Stimulated activated CD8-positive, alpha-beta memory T cell treated with anti-CD3 and anti-CD28 coated beads, Interleukin-4, amount 100 ng/mL, for 1 hour (primary cell): ENCODE measurements at places on chromosomes 5 and 9.

DNA sequence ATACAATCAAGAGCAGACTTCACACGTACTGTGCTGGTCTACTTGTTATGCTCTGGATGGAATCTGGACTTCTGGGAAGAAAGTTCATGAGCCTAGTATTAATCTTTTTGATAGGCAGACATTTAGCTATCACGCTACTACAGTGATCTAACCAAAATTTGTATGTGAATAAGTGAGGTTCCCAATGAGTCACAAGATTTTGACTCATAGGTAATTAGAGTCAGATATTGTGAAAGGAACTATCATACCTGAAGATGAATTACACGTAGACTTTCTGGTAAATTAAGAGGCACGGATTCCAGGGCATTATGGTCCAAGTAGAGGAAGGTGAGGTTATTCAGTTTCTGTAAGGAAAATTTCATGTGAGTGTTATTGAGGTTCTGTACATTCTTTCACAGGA, 18.4 kb downstream of the OGN start:
- no peak for DNase-seq

DNA sequence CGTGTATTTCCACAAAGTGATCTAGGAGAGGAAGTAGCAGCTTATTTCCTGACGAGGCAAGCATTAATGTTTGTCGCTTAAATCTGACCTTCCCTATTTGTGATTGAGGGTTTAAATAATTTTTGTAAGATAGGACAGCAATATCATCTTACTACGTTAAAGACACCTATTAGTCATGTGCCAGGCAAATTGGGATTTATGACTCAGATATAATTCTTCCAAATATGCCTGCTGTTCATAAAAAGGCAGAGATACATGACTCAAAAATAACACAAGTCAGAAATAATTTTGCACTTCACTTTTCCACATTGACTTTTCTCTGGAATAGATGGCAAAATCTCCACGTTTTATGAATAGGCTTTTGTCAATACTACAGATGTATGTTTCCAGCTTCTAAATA, 43.0 kb upstream of the CDH12 start:
- no peak for DNase-seq

GRCh38 chr5:146924132-146924531, 45.6 kb upstream of the PPP2R2B start:
- DNase-seq, result no peak

DNA sequence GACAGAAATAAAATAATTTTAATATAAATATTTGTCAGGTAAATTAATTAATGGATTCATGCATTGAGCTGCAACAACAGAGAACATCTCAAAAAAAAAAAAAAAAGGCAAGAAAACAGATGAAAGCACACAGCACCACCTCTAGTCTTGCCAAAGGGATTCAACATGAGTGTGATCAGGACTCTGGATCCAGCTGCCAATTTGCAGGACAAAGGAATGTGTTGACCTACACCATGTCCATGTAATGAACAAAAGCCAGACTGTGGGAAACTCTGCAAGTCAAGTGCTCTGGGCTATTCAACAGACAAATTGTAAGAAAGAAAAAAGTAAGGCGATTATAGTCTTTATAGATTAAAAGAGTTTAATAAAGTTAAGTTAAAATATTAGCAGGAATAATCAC, 769.3 kb downstream of the TLR4 start:
- no peak for DNase-seq

DNA sequence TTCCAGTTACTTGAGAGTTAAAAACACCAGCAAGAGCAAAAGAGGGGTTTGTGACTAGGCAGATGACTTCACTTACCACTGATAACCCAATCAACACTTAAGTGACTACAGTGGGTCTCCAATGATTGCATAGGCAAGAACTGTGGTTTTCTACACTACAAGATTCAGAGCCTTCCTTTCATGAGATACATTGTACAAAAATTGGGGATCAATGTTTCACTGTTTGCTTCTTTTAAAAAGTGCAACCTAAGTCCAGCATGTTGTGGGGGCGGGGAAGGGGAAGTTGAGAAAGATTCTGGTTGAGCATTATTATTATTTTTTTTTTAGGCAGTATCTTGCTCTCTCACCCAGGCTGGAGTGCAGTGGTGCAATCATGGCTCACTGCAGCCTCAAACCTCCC, 3.6 kb downstream of the IQGAP2 start:
- no peak for DNase-seq

- no peak for DNase-seq
These were observed 3.1 kb downstream of the LCNL1 start for GRCh38 chr9:136985853-136986252.

DNA sequence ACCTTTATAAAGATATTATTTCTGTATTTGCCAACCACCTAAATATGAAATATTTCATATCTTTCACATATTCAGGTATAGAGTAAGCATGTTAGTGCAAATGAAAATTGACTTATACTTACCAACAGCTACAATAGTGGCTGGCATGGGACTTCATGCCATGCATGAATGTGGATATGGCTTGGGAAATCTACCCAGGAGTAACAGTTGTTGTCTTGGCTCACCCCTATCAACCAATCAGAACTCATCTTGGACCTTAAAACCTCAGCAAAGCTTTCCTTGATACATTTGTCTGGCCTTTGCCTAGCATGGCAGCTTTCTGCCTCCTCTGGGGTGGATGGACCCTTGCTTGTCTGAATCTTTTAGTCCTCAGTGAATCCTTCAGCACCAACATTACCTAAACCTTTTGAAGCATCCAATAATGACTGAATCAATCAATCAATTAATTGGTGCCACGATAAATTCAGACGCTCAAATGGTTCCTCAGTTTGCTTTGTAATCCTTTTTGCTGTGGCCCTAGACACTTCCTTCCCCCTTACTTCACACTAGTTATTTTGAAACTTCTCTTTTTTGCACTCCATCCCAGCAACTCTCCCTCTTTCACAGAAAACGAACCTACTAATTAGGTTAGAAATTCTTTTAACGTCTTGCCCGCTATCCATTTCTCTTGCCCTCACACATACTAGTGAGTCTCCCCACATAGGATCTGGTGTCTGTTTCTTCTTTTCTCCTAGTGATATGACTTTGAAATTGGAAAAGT, 132.3 kb upstream of the ZNF608 start:
- DNase-seq, result no peak

DNA sequence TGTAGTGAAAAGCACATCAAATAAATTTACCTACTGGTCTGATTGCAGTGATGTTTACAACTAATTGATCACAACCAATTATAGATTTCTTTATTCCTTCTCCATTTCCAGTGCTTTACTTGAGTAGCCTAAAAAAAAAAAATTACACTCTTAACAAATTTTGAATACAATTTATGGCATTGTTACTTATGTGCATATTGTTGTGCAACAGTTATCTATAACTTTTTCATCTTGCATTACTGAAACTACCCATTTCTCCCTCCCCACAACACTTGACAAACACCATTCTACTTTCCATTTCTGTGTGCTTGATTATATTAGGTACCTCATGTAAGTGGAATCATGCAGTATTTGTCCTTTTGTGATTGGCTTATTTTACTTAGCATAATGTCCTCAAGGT, 12.3 kb downstream of the RMI1 start:
- DNase-seq, result no peak

DNA sequence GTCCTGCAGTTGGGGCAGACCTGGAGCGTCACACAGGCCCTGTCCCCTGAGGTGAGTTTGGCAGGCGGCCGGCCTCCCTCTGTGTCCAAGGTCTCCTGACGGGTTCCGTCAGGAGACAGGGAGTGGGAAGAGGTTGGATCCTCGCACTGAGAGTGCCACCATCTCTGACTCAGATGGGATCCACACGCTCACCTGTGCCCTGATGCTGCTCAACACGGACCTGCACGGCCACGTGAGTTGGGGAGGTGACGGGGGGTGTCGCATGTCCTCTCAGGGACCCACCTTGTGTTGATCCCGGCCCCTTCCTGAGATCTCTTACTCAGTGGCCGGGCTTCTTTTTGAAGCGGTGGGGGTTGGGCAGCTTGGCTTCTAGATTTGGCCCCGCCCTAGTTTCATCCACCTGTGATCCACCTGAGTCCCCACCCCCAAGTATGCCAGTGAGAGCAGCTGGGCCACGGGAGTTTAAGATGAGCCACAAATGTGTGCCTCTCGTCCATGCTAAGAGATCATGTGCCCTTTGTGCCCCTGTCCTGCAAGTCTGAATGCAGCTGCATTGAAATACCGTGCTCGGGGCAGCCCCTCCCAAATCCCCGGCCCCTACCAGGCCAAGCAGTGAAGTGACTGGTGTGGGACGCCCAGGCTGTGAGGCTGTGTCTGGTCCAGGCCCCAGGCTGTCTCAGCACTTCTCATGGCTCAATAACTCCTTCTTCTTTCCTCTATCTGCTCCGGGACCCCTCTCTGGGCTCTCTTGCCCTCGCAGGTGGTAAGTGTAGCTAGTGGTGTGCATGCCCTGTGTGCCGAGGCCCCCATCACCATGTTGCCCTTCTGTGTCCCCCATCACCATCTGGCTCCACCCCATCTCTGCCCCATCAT, 27.2 kb downstream of the PSD2 start:
- no peak for DNase-seq

DNA sequence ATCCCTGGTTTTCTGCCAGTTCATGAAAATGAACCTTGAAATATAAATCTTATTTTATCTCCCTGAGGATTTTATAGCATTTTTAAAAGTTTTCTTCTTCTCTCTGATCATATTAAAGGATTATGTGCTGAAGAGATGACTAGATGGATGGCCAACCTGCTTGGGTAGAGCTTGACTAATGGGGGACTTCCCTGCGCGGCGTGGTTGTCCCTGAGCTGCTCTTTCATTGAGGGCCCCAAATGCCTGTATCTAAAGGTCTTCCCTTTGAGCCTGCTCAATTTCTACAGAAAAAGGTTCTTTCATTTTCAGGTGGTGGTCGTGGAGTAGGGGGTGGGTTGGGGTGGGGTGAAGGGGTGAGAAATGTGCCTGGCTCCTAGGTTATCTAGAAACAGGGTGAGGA, 20.5 kb upstream of the CDKN2AIPNL start:
- DNase-seq, result no peak

DNA sequence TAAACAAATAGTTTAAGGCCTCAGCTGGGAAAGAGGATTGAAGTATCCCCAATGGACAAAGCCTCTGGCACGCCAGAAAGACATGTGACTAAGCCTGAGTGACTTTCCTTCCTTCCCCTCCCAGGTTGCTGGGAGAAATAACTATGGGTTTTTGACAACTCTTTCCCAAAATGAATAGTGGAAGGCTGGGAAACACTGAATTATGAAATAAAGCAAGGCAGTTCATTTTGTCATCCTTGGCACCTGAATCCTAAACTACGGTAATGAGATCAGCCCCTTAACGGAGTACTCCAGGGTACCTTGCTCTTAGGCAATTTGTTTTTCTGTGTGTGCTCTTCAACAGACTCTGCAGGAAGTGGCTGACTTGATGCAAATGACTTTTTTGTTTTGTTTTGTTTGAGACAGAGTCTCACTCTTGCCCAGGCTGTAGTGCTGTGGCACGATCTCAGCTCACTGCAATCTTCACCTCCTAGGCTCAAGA, 75.2 kb downstream of the LMNB1 start:
- no peak for DNase-seq

DNA sequence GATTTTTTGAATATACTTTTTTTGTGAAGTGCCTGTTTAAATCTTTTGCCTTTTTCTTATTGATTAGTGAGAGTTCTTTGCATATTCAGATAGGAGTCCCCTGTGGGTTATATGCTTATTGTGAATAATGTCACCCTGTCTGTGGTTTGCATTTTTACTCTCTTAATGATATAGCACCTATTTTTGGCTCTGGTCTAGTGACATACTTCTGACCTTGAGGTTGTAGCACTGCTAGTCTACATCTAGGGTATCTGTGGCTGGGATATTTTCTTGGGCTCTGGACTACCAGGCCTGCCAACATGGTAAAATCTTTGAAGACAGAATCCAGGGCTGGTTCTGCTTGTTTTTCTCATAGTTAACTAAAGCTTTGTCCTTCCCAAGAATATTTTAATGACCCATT, 13.5 kb upstream of the NKX2-5 start:
- no peak for DNase-seq
